NCI-H1417 treated with DMSO at 0.1 percent for 48 hours (cell line): ENCODE measurements at places on chromosomes 1 and 21.

DNA sequence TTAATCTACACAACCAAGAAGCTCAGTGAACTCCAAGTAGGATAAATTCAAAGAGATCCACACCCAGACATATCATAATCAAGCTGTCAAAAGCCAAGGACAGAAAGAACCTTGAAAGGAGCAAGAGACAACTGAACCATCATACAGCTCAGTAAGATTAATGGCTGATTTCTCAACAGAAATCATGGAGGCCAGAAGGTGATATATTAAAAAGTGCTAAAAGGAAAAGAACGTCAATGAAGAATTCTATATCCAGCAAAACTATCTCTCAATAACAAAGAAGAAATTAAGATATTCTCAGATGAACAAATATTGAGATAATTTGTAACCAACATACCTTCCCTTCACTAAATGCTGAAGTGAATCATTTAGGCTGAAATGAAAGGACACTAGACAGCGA lies 161.8 kb downstream of the TRABD2B start:
- no peak for DNase-seq

DNA sequence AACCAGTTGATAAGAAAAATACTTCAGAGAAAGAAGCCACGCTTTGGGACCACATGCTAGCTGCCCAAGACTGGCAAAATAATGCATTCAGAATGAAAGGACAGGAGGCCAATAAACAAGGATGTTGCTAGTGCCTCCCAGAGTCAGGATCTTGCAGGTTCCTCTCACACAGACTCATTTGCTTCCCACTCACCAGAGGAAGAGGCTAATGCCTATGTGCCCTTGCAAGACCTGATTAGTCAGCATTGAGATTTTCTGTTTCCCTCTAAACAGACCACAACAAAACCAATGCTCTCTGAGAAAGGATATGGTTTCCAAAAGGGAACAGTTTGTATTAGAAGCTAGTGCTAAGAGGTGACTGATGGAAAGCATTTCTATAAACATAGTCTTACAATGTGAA lies 85.7 kb downstream of the NRDC start:
- no peak for DNase-seq

- DNase-seq: no peak
Observed at GRCh38 chr1:86137436-86137835, 19.1 kb downstream of the COL24A1 start.

DNA sequence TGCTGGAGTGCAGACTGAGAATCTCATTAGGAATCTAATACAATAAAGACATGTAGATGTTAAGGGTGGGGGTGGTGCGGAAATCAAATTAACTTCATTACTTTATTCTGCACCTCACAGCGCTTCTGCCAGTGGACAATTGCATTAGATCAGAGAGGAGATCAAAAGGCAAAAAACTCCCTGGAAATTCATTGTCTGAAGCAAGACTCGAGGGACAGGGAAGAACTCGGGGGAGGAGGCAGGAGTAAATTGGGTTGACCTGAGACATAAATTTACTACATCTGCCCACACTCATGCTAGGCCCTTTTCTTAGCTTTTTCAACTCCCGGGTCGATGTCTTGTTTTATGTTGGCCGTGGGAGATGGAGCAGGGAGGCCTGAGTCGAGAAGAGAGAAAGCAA lies 315.4 kb downstream of the SPATA17 start:
- DNase-seq: no peak

DNA sequence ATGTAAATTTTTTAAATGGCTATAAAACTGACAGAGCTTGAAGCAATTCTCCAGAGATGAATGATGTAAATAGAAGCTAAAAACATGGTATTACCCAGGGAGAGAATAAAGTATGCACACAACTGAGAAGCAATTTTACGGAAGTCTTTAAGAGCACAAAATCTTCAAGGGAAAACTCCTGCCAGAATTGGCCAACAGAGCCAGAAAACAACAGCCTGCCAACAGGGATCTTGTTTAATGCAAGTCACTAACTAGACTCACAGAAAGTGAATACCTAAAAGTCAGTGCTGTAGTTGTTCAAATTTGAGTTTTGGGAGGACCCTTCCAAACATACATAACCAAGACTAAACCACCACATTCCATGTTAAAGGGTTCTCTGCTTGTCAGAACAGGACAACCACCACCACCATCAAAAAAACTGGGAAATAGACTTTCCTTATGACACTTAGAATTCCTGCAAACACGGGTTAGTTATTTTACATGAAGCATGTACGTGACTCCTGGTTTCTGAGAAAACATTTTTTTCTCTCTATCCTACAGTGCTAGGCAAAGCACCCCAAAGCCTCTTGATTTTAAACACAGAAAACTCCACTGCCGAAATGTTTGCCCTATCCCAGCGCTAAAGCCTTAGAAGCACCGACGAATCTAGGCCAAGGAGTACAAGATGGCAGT lies 1.6 kb downstream of the EPS15 start:
- no peak for DNase-seq

DNA sequence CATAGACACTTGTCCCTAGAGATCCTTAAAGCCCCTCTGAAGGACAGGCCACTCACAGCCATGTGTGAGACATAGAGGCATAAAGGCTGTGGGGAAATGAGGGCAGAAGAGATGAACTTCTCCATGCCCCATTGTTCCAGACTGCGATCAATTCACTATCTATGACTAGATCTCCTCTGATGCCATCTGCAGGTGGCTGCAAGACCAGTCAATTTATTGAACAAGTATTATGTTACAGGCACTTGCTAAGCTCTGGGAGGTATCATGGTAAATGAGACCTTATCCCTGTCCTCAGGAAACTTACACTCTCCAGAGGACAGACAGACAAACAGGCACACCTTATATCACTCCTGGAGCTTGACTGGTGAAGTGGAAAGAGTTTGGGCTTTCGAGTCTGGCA lies 22.9 kb downstream of the UBIAD1 start:
- no peak for DNase-seq

GRCh38 chr1:162370161-162370560 lies 6.5 kb downstream of the SPATA46 start:
- no peak for DNase-seq

GRCh38 chr1:22225858-22226589 lies 83.1 kb upstream of the WNT4 start:
- DNase-seq: no peak

DNA sequence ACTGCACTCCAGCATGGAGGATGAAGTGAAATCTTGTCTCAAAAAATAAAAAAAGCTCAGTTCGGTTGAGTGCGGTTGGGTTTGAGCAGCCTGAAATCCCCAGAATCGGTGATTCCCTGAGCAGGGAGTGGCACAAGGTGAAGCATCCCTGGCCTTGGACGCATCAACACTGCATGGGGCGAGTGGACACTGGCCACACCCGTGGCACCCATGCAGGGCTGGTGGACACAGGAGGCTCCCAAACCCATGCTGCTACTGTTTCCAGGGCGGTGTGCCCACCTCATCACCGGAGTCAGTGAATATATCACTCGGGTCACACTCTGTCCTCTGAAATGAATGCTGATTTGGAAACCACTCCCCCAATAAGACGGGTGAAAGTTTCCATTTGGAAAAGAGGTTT lies 53.4 kb upstream of the ACTRT2 start:
- DNase-seq: no peak

DNA sequence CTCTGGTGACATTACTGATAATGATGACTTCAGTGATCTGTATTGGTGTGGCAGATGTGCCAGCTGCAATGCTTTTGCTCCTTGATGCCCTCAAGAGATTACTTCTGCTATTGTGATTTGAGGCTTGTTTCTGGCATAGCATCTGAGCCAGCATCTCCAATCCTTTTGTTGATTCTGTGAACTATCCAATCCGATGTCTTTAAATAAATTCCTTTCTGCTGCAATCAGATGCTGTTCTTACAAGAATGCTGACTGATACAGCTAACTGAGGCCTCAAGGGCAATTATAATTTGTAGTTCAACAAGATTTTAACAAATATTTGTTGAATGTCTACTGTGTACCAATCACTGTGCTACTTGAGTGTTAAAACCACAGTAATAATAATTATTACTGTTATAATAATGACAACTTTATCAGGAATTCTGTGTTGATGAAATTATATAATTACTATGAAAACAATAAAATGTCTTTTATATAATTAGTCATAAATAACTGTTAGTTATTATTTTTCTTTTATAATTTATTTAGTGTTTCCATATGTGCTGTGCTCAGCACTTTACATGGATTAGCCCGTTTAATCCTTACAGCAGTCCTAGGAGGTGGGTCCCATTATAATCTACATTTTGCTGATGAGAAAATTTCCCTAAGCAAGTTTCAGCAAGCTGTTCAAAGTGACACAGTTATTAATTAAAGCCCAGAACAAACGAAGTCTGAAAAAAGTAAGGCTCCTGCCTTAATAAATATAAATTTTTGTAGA lies 308.2 kb downstream of the BRINP3 start:
- no peak for DNase-seq

GRCh38 chr1:241331328-241332036 lies 25.5 kb downstream of the RGS7 start:
- DNase-seq: no peak

DNA sequence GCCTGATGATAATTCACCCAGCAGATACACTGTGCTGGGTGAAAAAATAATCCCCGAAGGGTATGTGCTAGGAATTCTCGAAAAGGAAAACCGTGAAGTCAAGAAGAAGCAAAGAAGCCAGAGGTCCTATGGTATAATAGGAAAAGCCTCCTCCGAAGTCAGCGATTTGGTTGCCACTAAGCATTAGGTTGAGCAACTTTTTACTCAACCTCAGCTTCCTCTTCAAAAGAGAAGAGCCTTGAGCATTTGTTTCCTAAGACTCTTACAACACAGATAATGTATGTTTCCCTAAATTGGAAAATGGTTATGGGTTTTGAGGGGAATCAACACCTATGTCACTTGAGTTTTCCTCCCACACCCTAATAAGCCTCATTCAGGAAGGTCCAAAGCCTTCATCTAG lies 21.3 kb upstream of the MNDA start:
- no peak for DNase-seq

- DNase-seq: no peak
Observed at GRCh38 chr1:44351289-44351688, 3.8 kb downstream of the ERI3 start.

DNA sequence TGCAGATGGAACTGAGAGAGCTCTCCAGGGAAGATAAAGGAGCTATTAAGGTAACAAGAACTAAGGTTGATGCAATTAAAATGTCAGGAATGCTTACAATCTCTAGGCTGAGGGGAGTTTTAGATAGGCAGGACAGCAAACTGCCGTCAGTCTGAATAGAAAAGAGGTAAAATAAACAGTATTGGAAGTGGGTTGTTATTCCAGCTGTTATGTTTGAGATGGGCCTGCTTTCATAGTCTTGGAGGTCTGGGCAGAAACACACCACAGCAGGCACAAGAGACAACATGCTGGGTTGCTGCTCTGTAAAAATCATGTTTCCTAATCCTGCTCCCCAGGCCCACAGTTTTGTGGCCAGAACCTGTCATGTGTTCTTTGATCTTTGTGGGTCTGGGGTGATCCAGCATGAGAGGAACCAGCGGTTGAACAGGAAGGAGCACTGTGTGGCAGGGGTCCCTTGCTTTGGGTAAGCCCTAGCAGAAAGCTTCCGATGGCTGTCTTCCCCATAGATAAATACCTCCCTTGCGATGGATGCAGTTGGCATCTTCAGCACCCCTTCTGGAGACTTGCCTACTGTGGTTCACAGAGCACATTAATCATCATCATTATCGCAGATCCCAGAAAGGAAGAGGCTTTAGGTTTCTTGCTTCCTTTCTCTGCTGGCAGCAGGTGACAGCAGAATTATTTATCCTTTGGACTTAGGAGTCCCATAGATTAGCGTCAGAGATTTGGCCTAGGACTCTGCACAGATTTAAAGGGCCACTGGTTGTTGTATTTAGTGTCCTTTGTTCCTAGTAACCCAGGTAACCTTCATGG lies 97.1 kb downstream of the AK5 start:
- no peak for DNase-seq

DNA sequence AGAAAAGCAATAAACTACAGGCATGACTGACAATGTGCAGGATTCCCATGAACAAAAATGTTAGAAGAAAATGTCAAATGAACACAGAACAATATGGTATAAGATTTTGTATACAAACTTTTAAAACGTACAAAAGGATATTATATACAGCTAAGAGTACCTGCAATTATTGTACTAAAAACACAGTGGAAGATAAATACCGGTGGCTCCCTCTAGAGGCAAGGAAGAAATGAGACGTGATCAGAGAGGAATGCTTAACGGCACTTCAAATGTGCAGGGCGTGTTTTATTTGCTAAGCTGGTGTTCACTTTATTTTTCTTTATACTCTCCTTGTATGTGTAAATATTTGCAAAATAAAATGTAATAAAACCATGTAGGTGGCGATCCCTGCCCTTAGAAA lies 191.8 kb upstream of the SAMSN1 start:
- no peak for DNase-seq

GRCh38 chr1:47991187-47991586 lies 6.0 kb downstream of the TRABD2B start:
- DNase-seq: no peak

- no peak for DNase-seq
Observed at GRCh38 chr1:116711263-116711840, 42.9 kb upstream of the CD2 start.

DNA sequence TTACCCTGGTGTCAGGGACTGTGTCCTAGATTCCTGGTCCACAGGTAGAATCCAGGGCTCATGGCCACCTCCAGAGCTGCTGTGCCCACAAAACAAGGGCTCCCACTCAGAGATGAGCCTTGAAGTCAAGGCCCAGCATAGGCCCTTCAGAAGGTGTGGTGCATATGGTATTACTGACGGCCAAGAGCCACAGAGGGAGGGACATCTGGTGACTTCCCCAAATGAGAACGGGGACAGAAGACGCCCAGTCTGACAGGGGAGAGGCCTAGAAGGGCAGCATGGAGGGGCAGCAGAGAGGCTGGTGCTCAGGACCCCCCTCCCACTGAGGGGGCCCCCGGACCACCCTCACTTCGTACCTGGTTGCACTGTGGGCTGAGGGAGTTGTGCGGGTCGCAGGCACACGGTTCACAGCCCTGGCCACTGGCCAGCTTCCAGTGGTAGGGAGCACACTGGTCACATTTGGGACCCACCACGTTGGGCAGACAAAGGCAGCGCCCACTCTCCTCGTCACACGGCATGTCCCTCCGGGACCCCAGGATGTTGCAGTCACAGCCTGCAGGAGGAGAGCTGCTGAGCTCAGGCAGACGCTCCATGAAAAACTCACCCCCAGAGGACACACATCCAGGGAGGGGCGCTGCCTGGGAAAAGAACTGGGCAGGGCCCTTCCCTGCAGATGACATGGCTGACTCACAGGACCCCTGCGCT lies 25.0 kb downstream of the LAMB3 start:
- no peak for DNase-seq

- DNase-seq: peak; percentile 21
Observed at GRCh38 chr1:7198664-7199063, 413.4 kb downstream of the CAMTA1 start.

GRCh38 chr1:14658642-14659041 lies 60.2 kb downstream of the KAZN start:
- no peak for DNase-seq

- DNase-seq: no peak
Observed at GRCh38 chr1:26994020-26994786, 711 bp downstream of the TRNP1 start.

DNA sequence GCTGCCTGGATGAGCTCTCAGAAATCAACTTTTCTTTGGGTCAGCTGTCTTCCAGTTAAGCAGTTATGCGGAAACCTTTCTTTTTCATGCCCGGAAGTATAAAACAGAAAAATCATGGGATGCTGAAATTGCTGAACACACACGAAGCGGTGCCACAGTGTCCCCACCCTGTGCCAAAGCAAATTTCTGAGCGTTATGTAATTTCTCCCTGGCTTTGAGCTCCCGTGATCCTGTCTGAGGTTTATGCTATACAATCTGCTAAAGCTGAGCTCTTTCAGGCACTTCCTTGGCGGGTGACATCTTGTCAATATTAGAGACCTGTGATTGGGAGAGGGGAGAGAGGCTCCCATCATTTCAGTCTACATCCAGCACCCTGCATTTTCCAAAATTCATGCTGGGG lies 201.7 kb downstream of the ROR1 start:
- DNase-seq: no peak
